ENCODE measurements at places on chromosomes 3 and 15. TPM values are rescaled to one million over a fixed set of nuclear protein-coding genes. Genes with fewer than 3 reads are reported as not detected.

Gene IQCF5
- total RNA-seq, result not detected

Gene CLRN1
- total RNA-seq, result not detected

- DNase-seq, result no peak
Measured at GRCh38 chr3:47366833-47367232, 14.0 kb upstream of the PTPN23 start.

DNA sequence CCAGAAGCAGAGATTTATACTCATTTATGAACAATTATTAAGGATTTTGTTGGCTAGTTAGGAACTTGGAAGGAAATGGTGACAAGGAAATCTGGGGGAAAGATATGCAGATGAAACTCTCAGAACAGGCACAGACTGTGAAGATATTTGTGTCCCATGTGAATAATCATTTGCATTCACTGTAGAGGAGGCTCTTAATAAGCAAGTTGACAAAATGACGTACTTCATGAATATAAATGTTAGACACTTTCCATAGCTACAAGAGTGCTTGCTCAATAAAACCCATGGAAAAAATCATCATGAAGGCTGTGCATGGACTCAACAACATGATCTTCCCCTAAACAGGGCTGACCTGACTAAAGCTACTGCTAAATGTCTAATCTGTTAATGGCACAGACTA is 59.7 kb downstream of the MAP4 start:
- DNase-seq, result no peak

GRCh38 chr3:101886626-101887025 is 37.3 kb downstream of the NFKBIZ start:
- DNase-seq, result no peak

Gene KLF15
- 40.2 TPM for total RNA-seq

GRCh38 chr3:188270423-188270972 is 116.5 kb downstream of the LPP start:
- DNase-seq, result no peak

Gene PAQR9
- 0.26 TPM for total RNA-seq

DNA sequence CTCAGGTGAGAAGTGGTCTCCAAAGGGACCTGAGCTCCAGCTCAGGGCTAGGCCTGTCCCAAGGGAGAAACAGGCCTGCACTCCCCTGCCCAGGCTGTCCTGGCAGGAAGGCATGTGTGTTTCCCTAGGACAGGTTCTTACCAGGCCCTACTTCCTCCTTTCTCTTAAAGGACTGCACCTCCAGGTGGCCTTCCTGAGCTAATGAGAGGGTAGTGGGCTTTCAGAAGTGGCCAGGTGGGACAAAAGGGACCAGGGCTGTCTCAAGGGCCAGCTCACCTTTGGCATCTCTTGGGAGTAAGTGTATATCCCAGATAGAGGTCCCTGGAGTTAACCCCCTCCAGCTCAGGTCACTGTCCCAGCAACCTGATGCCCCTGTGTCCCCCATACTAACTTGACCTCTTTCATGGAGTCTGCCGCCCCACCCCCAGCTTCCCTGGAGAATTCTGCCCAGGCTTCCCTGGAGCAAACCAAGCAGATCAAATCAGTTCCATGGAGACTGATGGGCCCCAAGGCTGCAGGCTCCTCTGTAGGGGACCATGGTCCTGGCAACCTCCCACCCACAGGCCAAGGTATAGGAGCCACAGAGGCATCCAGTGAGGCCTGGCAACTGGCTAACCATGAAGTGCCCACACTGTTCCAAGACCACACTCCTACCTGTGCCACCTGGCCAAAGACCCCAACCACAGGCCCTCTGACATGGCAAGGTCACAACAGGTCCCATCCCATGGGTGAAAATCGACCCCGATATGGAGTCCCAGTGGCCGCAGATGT is 67.6 kb downstream of the ZNF445 start:
- DNase-seq, result no peak

GRCh38 chr3:55678546-55679216 is 191.6 kb upstream of the WNT5A start:
- DNase-seq, result peak; percentile 12

Gene REC114
- total RNA-seq, result not detected
